ENCODE measurements at places on chromosomes 1 and 21.

- DNase-seq: no peak
These were observed 55.6 kb upstream of the GCLM start for GRCh38 chr1:93964777-93965200.

DNA sequence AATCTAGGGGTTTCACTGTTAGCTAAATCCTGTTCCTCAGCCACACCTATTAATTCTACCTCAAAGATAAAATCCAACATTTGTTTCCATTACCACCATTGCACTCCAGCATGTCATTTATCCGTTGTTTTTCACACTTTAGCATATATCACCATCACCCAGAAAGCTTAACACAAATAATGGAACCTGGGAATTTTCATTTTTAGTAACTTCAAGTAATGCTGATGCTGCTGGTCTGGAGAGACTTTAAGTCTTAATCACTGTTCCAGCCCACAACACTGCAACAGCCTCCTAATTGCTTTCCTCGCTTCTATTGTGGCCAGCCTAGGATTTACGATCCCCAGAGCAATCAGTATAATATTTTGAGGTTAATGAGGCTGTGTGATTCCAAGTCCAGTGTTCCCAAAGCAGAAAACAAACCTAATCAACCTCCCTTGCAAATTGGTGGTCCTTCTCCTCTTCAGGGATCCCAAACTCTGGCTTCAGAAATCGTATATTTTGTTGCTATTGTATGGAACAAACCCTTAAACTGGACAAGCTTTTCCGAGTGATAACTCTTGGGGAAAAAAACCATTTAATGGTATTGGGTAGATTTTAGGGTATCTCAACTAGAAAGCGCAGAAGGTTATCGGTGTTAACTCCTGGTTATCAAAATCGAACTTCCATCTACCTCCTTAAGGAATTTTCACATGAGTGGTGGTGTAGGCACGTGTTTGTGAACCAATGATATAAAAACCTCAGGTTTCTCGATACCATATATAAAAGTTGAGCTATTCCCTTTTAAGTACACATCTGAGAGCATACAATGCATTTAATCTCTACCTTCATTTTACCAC is 50.0 kb upstream of the BOLA1 start:
- no peak for DNase-seq

DNA sequence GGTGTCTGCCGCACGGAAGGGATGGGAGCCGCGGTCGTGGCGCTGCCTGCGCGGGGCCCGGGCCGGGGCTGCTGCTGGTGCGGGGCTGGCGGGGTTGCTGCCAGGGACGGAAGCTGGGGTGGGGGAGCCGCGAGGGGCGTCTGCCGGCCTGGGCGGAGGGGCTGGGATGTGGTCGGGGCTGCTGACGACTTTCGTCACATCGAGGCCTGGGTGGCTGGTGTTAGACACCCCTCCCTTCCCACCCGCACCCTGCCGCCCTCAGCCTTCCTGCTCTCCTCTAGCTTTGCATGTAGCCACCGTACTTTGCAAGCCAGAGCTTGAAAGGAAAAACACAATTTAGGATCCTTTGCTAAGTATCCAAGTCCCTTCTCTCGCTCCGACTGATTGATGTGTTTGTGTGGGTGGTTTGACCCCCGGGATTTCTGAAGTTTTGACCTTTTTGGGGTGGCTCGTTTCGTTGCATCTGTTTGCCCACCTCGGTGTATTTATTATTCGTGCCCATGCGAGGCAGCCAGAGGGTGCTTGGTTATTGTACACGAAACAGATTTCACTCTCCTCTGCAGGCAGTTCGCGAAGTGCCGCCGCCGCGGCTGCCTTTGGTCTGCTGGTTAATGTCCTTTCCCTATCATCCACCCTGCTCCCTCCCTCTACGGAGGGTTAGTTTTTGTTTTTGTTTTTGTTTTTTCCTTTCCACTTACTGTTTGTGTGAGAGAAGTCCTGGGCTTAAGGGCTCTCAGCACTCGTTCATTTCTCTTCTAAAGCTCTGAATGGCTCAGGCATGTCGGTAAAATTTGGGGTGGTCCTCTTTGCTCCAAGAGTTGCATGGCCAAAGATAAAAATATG is 868 bp downstream of the C1orf21 start:
- peak; percentile 18 for DNase-seq

DNA sequence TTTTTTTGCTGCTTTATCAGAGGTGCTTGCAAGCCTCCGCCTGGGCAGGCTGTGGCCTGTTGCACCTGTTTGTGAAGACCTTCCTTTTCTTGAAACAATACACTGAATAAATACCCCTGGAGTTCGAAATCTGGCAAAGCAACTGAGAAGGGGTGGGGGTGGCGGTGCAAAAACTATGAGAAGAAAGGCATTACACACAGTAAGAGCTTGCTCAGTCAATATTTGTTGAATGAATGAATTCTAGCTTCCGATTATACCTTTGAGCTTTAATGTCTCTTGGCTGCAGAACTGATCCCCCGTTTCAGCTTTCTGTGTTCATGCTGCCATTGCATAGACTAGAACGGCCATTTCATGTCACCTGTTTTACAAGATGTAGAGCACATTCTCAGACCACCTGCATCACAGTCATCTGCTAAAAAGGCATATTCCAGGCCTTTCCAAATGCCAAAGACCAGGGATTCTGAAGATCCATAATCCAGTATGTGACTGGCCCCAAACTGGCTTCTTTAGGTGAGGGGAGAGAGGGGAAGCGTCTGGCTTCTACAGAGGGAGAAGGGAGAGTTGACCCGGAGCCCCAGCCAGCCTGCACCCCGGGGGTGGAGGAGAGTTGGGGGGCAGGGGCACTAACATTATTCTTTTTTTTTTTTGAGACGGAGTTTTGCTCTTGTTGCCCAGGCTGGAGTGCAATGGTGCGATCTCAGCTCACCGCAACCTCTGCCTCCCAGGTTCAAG is 111.5 kb downstream of the ETS2 start:
- DNase-seq: peak; percentile 79

DNA sequence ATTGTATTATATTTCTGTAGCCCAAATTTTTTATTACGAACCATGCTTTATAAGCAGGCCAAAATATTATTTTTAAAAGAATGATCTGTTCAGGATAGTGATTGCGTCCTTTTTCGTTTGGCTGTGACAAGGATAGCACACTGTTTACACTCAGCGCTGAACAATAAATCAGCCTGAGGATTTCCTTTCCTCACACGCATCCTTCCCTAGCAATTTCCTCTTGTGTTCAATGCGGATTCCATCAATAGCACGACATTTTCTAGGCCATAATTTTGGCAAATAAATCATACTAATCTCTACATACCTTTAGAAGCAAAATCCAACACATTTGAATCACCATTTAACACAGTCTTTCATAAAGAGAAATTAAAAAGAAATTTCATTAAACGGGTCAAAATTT is 1.6 kb upstream of the VAV3 start:
- no peak for DNase-seq

- DNase-seq: no peak
These were observed 7.4 kb upstream of the KLHDC7A start for GRCh38 chr1:18473195-18473815.

DNA sequence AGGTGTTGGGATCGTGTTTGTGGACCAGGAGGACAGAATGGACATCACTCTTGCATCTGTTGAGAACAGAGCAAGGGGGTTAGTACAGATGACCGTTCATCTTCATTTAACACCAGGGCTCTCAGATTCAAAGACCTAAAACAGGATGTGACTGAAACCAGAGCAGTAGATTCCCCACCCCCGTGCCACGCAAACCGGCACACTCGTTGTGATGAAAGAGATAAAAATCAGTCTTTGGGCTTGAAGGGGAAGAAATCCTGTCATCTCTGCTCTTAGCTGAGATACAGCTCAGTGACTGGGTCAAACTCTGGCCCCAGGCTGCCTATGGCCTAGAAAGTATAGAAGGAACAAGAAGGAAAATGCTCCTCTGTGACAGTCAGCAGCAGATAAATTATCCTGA is 146.2 kb upstream of the KRTAP19-8 start:
- no peak for DNase-seq

DNA sequence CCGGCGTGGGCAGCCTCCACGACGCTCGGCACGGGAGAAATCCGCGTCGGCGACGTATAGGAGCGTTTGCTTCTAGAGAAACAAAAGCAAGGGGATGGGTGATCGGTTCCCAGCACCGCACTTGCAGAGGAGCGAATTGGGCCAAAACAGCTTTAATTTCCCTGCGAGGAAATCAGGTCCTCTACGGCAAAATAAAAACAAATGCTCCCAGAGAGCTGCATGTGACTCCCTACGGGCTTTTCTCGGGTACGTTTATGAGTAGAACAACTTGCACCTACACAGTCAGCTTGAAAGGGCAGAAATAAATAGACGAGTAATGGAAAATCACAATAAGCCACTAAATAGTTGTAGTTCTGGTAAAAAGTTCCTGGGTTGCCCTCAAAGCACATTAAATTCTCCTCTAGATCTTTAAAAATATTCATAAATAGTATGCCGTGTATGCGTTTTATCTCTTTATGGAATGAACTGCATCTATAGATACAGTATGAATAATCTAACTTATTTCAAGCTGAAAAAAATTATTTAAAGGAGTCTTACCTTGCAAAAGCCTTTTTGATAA is 1.2 kb downstream of the NHLH2 start:
- no peak for DNase-seq

DNA sequence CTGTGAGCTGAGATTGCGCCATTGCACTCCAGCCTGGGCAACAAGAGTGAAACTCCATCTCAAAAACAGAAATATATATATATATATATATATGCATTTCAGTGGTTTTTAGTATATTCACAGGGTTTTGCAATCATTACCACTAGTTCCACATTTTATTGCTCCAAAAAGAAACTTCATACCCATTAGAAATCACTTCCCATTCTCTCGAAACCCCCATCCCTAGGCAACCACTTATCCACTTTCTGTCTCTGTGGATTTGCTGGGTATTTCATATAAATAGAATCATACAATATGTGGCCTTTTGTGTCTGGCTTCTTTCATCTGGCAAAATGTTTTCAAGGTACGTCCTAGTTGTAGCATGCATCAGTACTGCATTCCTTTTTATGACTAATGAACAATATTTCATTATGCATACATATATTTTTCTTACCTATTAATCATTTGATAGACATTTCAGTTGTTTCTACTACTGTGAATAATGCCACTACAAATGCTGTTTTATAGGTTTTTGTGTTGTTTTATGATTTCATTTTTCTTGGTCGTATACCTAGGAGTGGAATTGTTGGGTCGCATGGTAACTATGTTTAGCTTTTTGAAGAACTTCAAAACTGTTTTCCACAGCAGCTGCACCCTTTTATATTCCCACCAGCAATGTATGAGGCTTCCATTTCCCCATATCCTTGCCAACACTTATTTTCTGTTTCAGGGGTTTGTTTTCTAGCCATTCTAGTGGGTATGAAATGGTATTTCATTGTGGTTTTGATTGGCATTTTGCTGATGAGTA is 95.9 kb downstream of the PHTF1 start:
- DNase-seq: no peak

- DNase-seq: no peak
These were observed 811.9 kb upstream of the RGS18 start for GRCh38 chr1:191346381-191346780.
